ENCODE measurements at places on chromosomes 11 and 22.
A peak's percentile ranks its signal among the peaks of the same experiment; 100 is the strongest.

DNA sequence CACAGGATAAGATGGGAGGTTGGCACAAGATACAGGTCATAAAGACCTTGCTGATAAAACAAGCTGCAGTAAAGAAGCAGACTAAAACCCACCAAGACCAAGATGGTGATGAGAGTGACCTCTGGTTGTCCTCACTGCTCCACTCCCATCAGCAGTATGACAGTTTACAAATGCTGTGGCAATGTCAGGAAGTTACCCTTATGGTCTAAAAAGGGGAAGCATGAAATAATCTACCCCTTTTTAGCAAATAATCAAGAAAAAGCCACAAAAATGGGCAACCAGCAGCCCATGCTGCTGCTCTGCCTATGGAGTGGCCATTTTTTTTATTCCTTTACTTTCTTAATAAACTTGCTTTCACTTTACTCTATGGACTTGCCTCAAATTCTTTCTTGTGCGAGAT lies 8.7 kb upstream of the PIWIL4 start:
- DNase-seq, result no peak

DNA sequence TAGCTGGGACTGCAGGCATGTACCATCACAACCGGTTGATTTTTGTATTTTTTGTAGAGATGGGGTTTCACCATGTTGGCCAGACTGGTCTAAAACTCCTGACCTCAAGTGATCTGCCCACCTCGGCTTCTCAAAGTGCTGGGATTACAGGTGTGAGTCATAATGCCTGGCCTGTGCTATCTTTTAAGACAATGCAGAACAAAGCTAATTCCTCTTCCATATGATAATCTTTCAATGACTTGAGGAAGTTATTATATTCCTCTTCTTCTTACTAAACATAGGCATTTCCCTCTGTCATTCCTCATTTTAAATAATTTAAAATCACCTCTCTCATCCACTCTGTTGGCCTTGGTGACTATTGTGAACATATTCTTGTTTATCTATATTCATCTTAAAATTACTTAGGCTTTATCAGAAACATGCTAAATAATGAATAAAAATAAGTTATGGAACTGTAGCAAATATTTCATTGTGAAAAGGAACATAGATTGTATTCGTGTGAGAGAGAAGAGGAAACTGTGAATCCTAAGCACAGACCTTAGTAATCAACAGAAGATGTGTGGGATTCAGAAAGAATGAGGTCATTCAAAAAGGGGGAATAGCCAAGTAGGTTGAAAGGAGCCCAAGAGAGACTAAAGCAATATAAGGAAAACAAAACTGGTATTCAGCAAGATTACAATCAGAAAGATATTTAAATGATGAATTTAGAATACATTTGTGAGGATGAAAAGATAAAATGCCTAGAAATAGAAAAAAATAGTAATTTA lies 269.4 kb downstream of the TTC28 start:
- peak; percentile 24 for DNase-seq

GRCh38 chr11:67352546-67353316 lies 615 bp downstream of the POLD4 start:
- peak; percentile 55 for DNase-seq

GRCh38 chr11:20089367-20089766 lies 70.9 kb downstream of the DBX1 start:
- no peak for DNase-seq
